ENCODE measurements at places on chromosomes 1 and 21.

GRCh38 chr1:199044191-199044590 lies 405.4 kb downstream of the PTPRC start:
- DNase-seq, result no peak

- no peak for DNase-seq
Observed at GRCh38 chr21:43944757-43945156, 67.4 kb upstream of the TRAPPC10 start.

GRCh38 chr1:24233684-24234600 lies 46.9 kb upstream of the IFNLR1 start:
- no peak for DNase-seq

DNA sequence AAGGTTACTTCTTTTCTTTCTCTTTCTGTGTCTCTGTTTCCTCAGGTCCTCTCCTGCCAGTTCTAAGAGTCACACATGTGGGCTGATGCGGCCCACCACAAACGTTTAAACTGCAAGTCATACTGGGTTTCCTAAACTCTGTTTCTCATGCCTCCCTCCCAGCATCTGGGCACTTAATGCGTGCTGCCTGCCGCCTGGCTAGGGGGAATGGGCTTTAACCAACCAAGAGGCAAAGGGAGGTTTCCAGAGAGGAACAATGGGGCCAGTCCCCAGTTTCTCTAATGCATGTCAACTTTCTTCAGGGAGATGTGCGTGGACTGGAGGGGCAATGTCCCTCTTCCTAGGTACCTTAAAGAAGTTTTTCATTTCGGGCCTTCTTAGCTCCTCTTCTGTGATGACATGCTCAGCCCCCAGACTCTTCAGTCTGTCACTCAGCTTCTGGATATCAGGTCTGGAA lies 19.9 kb upstream of the SRSF4 start:
- no peak for DNase-seq

DNA sequence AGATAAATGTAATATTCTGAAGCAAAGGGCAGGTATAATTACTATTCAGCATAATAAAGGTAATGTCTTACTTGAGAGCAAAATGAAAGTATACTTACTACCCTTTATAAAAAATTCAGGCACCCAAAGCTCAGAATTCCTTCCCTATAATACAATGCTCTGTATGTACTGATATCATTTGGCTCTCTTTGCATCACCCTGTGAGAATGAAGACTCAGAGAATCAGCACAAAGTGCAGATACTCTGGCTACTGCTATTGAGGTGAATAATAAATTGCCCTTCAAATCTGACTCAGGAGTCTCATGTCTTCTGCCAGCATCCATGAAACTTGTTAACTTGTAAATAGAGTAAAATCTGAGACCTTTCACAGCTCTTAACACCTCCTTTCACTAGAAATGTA lies 108.5 kb upstream of the KCTD3 start:
- DNase-seq, result no peak

DNA sequence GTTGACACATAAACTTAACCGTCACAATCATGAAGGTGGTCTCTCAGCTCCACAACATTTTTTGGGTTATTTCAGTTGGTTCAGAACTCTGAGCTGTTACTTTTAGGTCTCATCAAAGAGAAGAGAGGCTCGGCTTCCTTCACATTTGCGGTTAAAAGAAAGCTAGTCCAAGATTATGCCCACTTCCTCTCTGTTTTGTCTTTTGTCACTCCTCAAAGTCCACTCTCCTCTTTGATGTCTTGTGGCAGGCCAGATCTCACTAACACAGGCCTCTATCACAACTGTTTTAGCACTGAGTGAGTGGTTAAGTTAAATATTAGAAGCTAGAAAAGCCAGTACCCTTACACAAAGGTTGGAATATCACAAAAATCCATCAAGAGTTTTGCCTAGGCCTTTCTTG lies 195.7 kb downstream of the FCRL5 start:
- DNase-seq, result no peak

DNA sequence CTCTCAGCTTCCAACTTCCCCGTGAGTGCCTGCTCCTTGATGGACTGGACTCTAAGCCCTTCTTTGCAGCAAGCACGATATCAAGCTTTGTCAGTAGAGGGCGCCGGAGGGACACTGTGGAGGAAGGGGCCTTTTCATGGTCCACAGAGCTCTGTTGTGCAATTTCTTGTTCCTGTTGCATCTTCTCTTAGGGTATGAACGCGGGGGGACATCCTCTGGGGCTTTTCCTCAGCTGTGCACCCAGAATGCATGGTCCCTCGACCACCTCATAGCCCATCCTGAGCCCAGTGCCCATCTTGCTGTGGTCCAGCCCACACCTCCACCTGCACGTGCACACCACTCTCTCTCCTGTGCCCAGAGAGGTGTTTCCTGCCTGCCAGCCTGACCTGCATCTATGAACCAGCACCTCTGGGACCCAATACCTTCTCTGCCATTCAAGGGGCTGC lies 556.8 kb downstream of the PTPRU start:
- DNase-seq, result peak; percentile 52
